ENCODE measurements at places on chromosomes 2 and 18. TPM values are rescaled to one million over a fixed set of nuclear protein-coding genes. Genes with fewer than 3 reads are reported as not detected.

The TSPYL6 gene
- total RNA-seq, result not detected

The CRYGD gene
- total RNA-seq, result not detected

GRCh38 chr2:73993778-73994177 is 9.1 kb downstream of the TET3 start:
- peaks cover 50% of the 10 kb centered on the region for H3K4me1 ChIP-seq
- H3K27me3 ChIP-seq, result no peaks in the 10 kb centered on the region
- H3K27ac ChIP-seq, result peak overlapping the region; percentile 80
- H3K4me3 ChIP-seq, result no peak overlapping the region
- DNase-seq, result no peak
- H3K36me3 ChIP-seq, result peaks cover 12% of the 10 kb centered on the region

DNA sequence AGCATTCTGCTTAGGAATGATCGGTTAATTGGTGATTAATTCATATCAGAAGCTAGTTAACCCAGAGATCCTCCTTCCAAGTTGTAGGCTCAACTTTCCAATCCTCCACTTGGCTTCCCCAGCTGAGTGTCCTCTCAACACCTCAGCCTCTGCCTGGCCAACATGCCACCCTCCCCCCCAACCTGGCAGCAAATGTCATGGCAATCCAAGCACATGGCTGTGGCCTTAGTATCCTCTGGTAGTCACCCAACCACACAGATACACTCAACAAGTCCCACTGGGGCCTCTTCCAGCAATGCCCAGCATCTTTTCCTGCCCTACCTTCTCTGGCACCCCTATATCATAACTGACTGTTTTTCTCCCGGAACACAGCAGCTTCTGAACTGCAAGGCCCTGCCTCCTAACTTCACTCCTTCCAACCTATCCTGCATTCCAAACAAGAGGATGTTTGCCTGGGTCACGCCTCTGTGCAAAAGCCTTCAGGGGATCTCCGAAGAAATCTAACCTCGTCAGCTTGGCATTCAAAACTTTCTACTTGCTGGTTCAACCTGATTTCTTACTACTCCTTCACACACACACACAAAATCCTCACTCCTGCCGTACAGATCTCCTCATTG is 195.0 kb downstream of the CYP26B1 start:
- no peak overlapping the region for H3K4me3 ChIP-seq
- H3K27ac ChIP-seq, result no peak overlapping the region
- no peaks in the 10 kb centered on the region for H3K4me1 ChIP-seq
- peaks cover 6% of the 10 kb centered on the region for H3K27me3 ChIP-seq
- no peaks in the 10 kb centered on the region for H3K36me3 ChIP-seq

- no peaks in the 10 kb centered on the region for H3K27me3 ChIP-seq
- no peaks in the 10 kb centered on the region for H3K36me3 ChIP-seq
- no peak overlapping the region for H3K4me3 ChIP-seq
- DNase-seq, result no peak
Measured at GRCh38 chr2:148619560-148620195, 24.9 kb upstream of the EPC2 start.

DNA sequence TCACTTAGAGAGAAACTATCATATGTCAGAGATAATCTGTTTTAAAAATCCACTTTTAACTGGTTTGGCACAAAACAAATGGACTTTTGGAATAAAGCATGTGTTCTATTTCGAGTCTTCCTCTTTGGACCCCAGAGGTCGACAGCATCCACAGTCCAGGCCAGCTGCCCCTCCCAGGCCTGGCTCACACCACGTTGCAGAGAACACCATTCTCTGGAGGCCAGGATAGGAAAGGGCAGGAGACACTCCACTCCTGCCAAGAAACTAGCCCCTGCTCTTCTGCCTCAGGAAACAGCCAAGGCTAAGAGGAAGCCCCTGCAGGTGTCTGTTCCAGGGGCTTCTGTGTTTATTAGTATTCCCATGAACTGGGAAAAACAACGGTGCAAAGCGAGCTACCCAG is 456.6 kb upstream of the ID2 start:
- H3K4me1 ChIP-seq, result peaks cover 11% of the 10 kb centered on the region
- no peak for DNase-seq
- no peak overlapping the region for H3K4me3 ChIP-seq
- peaks cover 2% of the 10 kb centered on the region for H3K36me3 ChIP-seq
- no peaks in the 10 kb centered on the region for H3K27me3 ChIP-seq

GRCh38 chr2:74080346-74080745 is 67.4 kb downstream of the BOLA3 start:
- H3K4me1 ChIP-seq, result peaks cover 13% of the 10 kb centered on the region
- H3K27me3 ChIP-seq, result no peaks in the 10 kb centered on the region
- no peak overlapping the region for H3K4me3 ChIP-seq
- H3K36me3 ChIP-seq, result peaks cover 8% of the 10 kb centered on the region
- H3K27ac ChIP-seq, result no peak overlapping the region

DNA sequence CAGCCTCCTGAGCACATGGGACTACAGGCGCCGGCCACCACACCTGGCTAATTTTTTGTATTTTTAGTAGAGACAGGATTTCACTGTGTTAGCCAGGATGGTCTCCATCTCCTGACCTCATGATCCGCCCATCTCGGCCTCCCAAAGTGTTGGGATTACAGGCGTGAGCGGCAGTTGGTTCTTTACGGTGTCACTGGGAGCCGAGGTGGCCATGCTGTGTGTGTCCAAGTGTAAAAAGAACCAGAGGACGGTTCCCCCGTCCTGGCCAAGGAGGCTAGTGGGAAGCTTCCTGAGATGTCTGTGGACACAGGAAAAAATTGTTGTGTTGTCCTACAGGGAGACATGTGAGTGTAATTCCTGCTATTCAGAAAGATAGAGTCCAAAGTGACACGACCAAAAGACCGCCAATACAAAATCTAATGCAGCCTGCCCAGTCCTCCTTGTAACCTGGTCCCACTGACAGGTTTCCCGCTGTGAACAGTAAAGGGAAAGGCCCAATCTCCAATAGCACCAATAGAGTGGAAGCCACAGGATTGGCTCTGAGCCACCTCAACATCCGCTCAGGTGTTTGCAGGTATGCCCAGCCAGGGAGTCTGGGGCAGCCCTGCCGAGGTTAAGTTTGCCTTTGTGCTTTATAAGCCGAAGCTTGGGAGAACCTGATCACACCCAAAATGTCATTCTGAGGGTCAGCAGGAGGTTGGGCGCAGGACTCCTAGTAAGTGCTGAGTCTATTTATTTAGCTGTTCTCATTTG is 40.6 kb downstream of the NCK2 start:
- peaks cover 71% of the 10 kb centered on the region for H3K4me1 ChIP-seq
- peaks cover 2% of the 10 kb centered on the region for H3K36me3 ChIP-seq
- H3K4me3 ChIP-seq, result no peak overlapping the region
- DNase-seq, result no peak
- peak overlapping the region; percentile 96 for H3K27ac ChIP-seq
- no peaks in the 10 kb centered on the region for H3K27me3 ChIP-seq

DNA sequence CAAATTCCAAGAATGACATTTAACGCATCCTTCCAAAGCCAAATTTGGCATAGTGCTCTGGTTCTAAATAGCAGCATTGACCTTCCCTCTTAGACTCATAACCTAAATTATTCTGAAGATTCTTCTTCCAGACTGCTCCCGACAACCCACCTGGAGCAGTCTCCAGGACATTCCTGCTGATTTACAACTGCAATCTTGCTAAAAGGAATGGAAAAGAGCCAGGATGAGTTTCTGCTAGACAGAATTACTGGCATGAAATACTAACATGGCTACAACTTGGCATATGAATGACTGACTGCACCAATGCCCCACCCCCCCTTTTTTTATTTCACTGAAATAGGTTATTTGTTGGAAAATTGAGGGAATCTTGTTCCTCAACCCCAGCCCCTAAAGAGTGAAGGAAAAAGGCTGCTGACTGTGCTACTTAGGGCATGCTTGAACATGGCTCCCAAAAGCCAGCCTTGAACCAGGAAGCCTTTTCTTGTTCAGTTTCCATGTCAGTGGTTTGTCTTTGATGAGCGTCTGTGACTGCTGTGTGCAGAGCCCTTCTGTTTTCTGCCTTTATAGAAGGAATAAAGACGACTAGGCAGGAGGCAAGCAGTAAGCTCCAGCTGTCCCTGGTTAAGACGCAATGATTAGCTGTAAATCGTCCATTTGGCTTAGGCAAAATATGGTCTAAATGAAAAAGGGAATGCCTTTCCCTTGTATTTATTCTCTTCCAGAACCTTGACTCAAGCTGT is 47.4 kb upstream of the ITGB6 start:
- peaks cover 4% of the 10 kb centered on the region for H3K4me1 ChIP-seq
- H3K36me3 ChIP-seq, result no peaks in the 10 kb centered on the region
- no peaks in the 10 kb centered on the region for H3K27me3 ChIP-seq
- no peak for DNase-seq
- no peak overlapping the region for H3K4me3 ChIP-seq

Measured in T-helper 17 cell (primary cell).